Activated CD8-positive, alpha-beta memory T cell treated with anti-CD3 and anti-CD28 coated beads for 1 hour (primary cell): ENCODE measurements at places on chromosomes 4 and X.

DNA sequence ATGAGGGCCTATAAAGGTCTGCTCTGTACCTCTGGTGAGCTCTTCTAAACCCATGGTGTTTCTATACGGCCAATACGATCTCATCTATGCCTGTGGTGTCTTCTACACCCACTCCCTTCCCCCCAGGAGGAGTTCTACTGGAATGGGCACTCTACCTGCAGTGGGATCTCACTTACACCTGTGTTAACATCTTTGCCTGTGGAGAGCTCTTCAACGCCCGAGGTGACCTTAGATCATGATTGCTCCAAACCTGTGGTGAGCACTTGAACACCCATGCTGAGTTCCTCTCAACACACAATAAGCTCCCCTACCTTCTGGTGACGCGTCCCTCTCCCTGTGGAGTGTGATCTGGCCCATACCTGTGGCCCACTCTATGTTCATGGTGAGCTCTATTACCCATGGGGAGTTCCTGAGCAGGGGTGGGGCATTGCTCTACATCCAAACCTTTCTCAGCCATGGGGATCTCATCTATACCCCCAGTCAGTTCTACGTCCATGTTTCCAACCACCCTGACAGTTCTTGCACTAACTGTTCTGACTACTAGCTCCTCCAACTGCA, 48.6 kb downstream of the BCOR start:
- DNase-seq: no peak

- no peak for DNase-seq
Measured at GRCh38 chr4:126445596-126445995, 1130.8 kb downstream of the FAT4 start.

- DNase-seq: no peak
Measured at GRCh38 chrX:52819788-52820187, 8.7 kb downstream of the XAGE5 start.

DNA sequence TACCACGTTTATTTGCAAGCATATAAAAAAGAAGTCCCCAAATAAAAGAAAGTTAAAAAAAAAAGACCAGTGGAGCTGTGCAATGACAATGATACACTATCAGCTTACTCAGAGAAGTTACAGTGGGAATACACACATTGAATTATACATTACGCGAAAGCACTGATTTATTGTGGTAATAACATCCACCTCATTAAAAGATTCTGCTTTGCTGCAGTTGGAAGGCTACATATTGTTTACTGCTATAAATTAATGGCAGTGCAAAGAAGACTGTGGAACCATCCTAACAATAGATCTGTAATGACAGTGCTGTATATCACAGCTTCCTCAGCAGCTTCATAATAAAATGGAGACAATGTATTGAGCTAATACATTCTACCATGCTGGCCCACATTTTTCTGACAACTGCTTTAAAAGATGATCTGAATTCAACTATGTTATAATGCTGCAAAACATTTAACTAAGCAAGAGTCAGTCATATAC, 142.5 kb upstream of the MAB21L2 start:
- no peak for DNase-seq

DNA sequence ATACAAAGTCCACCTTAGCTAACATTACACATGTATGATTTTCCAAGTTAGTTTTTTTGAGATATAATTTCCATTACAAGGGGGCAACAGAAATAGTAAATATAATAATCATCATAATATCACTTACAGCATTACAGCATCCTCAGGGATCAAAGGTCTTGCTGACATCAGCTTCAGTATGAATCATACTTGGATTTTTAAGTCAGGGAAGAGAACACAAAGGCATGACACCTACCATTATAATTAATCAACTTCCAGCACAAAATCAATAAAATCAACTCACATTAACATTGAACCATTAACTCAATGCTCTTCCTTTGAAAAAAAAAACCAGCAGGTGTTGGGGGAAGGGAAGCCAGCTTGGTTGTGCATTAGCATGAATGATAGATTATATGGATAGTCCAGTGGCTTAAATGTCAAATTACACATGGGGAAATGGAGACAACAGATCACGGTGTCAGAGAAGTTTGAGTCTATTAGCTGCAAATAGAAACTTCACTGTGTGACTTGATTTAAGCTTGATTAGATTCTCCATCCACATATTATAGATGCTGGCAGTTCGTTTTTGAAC, 66.9 kb upstream of the CAPN6 start:
- DNase-seq: no peak

- DNase-seq: peak; percentile 32
Measured at GRCh38 chrX:110167952-110168451, 149.9 kb downstream of the AMMECR1 start.

DNA sequence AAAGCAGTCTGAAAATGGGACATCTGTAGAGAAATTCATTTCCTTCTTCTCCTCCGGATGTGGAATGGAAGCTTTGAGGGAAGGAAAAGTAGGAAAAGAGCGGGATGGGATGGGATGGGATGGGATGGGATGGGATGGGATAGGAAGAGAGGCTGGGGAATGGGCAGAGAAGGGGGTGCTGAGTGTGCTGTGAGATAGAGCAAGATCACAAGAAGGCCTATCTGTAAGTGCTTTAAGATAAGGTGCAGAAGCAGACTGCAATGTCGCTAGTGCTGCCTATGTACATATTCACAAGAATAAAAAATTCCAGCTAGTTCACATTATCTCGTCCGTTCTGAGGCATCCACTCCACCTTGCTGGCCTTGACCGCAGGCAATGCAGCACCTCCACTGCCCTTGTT, 86.2 kb downstream of the IRF2 start:
- DNase-seq: no peak

GRCh38 chr4:61462451-61463326, 262.6 kb downstream of the ADGRL3 start:
- DNase-seq: no peak

GRCh38 chr4:150540959-150541360, 41.0 kb upstream of the MAB21L2 start:
- DNase-seq: no peak

GRCh38 chr4:153141238-153141637, 63.0 kb upstream of the TRIM2 start:
- no peak for DNase-seq

DNA sequence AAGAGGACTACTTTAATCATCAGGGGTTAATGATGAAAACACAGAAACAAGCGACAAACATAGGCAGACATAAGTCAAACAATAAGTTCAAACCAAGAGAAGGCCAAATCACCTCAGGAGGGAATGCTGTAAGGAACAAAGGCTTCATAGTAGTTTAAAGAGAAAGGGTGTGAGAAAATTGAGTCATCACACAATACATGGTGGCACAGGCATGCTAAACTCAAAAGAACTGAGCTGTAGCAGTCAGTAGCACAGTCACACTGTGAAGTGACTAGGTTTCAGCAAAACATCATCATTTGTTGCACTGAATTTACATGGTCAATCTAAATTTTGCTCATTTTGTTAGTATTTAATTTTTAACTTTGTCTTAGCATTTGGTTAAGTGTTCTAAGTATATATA, 24.2 kb downstream of the SMC1A start:
- DNase-seq: no peak

- DNase-seq: no peak
Measured at GRCh38 chr4:52659001-52659721, at the start of gene USP46. TSS of gene USP46 (minus strand) at chr4:52659301. CDS start at chr4:52659150, 151 bp downstream.

DNA sequence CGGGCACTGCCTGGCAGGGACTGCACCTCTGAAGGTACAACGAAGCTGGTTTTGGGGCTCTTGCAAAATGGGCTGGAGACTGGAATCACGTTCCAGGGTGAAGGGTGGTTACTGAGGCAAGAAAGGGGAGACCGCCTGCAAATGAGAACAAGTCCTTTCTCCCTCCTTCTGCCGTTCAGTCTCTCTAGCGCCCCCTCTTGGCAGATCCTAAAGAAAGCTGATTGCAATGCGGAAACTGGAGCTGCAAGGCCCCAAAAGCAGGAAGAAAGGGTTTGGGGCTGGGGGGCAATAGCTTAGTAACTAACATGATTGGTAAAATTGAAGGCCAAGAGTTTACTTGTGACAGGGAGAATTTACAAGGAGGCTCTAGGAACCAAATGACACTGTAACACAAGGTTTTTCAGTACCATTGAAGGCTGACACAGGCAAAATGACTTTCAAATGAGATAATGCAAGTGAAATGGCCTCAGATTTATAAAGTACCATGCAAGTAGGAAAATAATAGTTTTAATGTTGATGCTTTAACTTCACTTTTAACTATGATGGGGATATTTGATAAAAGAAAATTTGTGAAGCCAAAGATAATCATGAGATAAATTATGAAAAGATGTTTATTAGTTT, 222.7 kb upstream of the HAND2 start:
- DNase-seq: no peak

DNA sequence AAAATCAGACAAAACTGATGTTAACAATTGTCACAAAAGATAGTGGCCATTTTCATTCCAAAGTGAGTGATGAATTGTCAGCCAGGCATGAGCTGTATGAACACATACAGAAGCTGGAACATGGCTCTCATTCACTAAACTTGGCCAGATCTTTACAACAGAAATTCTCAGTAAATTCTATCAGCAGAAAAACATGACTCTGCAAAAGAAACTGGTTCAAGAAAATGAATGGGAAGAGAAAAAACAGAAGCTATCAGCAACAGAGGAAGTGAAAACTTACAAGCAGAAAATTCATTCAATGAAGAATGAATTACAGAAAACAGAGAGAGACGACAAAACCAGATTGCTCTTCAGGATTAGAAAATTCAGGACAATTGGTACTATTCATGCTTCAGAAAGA, 249.6 kb downstream of the COL25A1 start:
- DNase-seq: no peak
